ENCODE measurements at places on chromosomes 2 and 18. TPM values are rescaled to one million over a fixed set of nuclear protein-coding genes. Genes with fewer than 3 reads are reported as not detected.

- no peak for DNase-seq
Measured at GRCh38 chr2:151097128-151097527, 164.5 kb downstream of the RBM43 start.

DNA sequence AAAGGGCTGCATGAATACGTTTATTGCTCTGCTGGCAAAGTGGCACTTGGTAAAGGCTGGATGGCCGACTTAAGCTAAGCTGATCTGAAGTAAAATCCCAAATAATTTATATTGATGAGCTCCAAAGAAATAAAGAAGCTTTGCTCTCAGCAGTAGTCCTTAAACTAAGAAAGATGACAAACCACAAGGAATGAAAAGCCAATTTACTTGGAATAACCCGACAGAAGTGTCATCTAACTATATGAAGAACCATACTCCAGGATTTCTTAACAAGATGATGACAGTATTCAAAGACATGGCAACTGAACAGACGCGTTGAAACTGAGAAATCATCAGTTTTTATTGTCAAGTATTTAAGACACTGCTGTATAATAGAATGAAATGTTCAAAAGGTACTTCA is 294.1 kb downstream of the PDE11A start:
- no peak for DNase-seq

The HES6 gene
- 56.0 TPM for total RNA-seq

The CAVIN2 gene
- total RNA-seq, result 3.2 TPM

Data from G401 (cell line).